ENCODE measurements at places on chromosomes 2 and 18.

DNA sequence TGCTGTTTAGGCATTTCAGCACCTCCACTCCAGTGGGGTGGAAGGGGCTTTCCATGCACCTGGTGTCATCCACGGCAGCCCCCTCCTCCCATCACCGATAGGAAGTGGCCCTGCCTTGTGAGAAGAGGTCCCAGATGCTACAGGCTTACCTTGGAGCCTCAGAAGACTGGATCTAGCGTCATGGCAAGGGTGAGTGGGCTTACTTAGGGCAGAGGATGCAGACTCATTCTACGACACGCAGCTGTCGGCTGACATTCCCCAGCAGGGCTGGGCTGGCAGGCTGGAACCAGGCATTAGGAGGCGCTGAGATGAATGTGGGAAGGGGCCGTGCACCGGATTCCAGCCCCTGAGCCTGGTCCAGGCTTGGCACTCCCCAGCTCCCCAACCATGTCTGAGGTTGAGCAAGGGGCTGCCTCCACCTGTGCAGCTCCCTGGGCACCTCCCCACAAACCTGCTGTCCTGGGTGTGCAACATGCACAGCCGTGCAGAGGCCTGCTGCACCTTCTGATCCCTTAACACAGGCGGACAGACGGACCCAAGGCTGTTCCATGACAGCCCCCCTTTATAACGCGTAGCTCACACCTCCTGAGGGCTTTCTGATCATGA, 1.7 kb upstream of the PRLH start:
- no peak for DNase-seq

DNA sequence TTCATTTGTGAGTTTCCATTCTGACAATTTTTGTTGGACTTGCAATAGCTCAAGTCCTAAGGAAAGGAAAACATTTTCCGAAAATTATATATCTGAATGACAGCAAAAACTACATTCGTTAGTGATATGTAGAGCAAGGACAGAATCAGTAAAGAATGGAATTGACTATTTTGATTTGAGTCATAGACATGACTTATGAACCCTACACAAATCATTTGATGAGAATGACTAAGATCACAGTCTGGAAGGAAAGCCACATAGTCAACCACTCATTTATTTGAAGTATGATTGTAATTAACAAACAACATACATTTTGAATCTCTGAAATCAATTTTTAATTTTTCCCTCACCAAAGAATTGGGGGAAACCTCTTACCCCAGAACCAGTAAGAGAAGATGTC, 231.6 kb upstream of the CRIM1 start:
- no peak for DNase-seq

GRCh38 chr2:5339473-5339872, 352.7 kb upstream of the SOX11 start:
- DNase-seq: no peak

DNA sequence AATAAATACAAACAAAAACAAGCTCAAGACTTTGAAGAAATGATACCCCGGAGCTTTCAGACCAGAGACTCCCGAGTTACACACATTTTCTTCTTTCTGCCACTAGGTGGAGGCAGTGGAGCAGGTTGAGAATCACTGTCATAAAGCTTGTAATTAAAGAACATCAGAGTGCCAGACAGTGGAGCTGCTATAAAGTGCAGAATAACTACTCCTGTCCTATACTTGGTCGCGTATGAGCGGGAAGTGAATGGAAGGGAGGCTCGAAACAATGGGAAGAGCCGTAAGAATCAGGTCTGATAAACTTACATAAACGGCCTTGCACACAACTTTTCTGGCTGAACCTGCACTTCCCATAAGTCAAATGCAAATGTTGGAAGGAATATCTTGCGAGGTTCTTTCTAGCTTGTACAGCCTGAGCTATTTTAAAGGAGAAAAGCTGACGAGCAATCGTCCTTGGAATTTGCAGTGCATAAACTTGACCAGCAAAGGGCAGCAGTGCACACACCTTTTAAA, 189.0 kb downstream of the RPIA start:
- DNase-seq: peak; percentile 58

DNA sequence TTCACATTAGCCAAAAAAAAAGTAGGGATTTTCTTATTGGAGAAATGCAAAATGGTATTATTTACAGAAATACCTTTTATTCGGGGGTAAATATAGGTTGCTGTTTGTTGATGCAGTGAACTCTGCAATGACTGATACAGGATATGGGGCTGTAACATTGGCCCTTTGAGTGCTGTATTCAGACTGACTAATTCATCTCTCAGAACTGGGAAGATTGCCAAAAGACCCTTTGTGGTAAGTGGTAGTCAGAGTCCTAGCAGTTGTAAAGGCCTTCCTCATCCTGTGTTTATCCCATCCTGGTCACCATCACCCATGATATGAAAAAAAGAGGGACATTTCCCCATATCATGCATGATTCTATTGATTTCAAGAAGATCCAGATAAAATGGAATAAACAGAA, 14.0 kb upstream of the DCC start:
- DNase-seq: no peak

DNA sequence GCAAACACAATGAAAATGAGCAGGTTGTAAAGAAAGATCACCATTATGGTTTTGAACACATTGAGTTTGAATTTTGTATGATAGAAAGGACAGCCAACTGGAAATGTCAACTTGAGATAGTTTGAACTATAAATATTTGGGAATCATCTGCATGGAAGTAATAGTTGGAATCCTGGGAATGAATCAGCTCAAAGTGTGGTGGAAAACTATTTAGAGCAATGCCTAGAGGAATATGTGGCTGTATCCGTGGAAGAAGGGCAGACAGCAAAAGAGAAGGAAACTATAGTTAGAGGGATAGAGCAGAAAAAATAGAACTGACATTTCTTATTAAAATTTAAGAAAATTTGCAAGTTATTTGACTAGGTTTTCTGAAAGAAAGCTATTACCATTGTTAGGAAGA, 112.5 kb upstream of the OTX1 start:
- no peak for DNase-seq

- DNase-seq: no peak
These were observed 261.1 kb upstream of the AGAP1 start for GRCh38 chr2:235232449-235233433.
